HS-5 (cell line): ENCODE measurements at places on chromosomes 4 and X.

- DNase-seq, result no peak
Measured at GRCh38 chrX:68686097-68686977, 38.9 kb downstream of the STARD8 start.

DNA sequence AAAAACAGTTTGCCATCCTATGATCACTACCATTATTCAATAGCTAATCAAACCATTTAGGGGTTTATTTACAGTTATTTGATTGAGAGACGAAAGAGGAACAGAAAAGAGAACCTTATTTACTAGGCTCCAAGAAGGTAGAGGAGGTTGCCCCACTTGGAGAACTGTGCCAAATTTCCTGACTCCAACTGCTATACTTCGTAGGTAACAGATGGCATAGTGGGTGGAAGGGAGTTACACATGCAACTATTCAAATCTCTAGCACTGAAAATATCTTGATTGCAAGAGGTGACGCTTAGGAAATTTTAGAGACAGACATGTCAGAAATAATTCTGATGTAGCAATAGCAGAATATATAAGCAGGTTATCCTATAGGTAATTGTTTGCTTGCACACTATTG is 38.0 kb upstream of the TMPRSS11F start:
- DNase-seq, result no peak

DNA sequence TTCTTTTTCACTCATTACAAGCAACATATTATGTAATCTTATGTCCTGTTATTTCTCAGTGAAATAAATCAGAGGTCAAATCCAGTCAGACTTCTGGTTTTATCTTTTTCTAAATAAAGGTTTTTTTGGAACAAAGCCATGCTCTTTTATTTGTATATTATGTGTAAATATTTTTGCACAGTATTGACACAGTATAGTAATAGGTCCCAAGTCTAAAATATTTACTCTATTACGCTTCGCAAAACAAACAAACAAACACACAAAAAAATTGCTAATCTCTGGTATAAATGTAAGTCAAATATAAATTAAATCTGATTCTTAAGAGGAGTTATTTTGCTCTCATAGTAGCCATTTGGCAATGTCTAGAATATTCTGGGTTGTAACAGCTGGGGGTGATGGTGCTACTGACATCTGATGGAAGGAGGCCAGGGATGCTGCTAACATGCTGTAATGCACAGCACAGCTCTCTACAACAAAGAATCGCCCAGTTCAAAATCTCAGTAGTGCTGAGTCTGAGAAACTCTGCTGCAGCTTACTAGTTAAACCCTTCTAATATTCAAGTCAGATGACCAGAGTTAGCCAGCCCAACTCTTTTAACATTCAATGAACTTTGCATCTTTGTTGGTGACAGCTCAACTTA is 602.1 kb downstream of the RAB28 start:
- DNase-seq, result no peak

DNA sequence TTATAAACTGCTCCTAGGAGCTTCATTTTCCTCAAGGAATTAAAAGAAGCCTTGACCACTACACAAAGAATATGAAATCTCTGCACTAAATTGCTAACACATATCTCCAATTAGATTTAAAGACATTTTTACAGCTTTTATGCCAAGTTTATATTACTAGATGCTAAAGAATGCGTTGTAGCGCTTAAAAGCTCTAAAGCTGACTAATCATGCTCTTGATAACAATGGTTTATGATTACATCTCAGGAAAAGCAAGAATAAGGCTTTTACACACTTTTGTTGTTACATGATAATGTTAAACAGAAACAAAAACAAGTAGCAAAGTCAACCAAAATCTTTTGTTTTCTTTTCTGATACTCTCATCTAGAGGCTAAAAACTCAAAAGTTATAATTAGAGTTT is 44.7 kb downstream of the SLC10A7 start:
- DNase-seq, result no peak

- no peak for DNase-seq
Measured at GRCh38 chr4:38242822-38243387, 282.7 kb downstream of the PTTG2 start.

DNA sequence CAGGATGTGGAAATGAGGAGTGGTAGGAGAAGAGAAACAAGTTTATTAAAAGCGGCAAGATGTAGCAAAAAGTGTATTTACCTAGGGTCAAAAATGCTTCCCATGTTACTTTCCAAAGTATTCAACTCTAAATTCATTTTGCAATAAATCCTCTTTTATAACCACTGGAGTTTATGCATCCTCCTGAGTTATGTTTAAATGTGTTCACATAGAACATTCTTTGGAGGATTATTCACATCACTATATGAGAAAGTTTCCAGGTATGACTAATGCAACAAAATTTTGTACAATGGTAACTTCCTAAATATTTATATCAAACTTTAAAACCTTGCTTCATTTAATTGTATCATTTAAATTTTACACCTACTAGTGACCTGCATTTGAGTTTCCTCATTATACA is 870.6 kb upstream of the SLIT2 start:
- DNase-seq, result peak; percentile 71

DNA sequence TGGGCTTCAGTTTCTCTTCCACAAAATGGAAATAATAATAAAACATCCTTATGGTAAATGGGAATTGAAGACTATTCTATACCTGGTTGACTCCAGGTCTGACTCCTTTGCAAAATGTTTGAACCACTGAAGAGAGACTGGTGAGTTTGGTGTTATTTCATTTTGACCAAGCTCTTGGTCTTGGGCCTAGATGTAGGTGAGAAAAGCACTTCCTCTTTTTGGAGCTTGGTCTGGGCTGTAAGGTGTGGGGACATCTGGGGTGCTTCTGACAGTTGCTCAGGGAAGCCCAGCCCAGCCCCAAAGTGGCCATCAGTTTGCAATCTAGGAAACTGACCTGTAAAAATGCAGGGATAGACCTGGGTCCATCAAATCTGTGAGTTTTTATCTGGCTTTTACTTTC is 26.8 kb upstream of the SOD3 start:
- no peak for DNase-seq

DNA sequence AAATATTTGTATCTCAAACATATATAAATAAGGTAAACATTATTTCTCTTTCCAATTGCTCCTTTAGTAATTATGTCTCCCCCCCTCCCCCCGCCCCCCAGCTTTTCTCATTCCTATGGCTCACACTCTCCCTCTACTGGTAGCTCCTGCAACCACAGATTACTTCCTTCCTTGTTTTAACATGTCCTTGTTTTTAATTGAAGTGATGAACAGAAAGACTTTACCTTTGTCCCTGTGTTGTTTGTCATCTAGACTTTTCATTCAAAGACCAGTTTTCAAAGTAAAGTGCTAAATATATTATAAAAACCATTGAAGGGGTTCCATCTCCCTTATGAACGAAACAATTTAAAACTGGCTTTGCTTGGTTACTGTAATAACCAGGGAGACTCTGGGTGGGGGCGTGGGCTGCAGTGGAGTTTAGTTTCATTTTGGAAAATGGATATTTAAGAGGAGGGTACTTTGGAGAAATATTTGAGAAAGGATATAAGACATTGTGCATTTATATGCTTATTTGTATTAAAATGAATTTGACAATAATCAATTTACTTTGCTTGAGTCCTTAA is 352.9 kb downstream of the RAPGEF2 start:
- DNase-seq, result no peak

DNA sequence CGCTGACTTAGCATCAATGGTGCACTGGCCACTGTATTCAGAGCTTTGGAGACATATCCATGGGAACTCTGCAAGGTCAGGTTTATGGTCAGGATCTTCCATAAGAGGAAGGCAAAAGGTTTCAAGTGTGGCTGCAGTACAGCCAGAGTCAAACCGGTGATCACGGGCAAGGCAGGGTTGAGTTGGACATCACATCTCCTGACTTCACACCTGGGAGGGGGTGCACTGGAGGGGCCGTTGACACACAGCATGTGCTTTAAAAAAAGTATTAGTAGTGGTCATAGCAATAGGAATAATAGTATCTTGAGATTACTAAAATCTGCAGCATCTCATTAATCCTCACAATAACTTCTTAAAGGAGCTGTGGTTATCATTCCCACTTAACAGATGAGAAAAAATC is 28.9 kb upstream of the MAN2B2 start:
- DNase-seq, result no peak

GRCh38 chr4:98627531-98628257 is 30.7 kb downstream of the TSPAN5 start:
- DNase-seq, result peak; percentile 54

GRCh38 chr4:52588097-52588496 is 71.0 kb downstream of the USP46 start:
- DNase-seq, result no peak

GRCh38 chr4:92516450-92516849 is 212.7 kb downstream of the GRID2 start:
- no peak for DNase-seq

GRCh38 chr4:166680796-166681195 is 553.5 kb downstream of the SPOCK3 start:
- no peak for DNase-seq

- no peak for DNase-seq
Measured at GRCh38 chr4:34250562-34250961, 1993.8 kb downstream of the ARAP2 start.

GRCh38 chr4:189912170-189912569 is 28.5 kb upstream of the FRG1 start:
- no peak for DNase-seq

DNA sequence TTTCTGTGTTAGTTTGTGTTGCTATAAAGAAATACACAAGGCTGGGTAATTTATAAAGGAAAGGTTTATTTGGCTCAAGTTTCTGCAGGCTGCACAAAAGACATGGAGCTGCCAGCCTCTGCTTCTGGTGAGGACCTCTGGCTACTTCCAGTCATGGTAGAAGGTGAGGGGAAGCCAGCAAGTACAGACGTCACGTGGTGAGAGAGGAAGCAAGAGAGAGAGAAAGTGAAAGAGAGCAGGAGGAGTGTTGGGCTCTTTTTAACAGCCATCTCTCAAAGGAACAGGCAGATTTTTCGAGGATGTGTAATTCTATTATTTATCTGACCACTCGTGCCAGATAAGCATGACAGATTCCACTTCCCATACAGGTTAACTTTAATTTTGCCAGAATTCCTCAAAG is 1199.1 kb downstream of the ADGRL3 start:
- peak; percentile 4 for DNase-seq

- peak; percentile 34 for DNase-seq
Measured at GRCh38 chrX:39427906-39428305, 626.6 kb downstream of the MID1IP1 start.

- no peak for DNase-seq
Measured at GRCh38 chrX:106484233-106484632, 127.5 kb upstream of the RADX start.

DNA sequence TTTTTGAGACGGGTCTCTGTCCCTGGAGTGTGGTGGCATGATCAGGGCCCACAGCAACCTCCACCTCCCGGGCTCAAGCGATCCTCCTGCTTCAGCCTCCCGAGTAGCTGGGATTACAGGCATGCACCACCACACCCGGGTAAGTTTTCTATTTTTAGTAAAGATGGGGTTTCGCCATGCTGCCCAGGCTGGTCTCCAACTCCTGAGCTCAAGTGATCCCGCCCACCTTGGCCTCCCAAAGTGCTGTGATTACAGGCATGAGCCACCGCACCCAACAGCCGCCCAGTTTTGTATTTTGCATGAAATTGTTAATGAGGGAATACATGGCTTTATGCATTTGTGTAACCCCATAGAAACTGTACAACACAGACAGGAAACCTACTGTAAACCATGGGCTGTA is 2.8 kb upstream of the ARHGAP4 start:
- DNase-seq, result no peak

DNA sequence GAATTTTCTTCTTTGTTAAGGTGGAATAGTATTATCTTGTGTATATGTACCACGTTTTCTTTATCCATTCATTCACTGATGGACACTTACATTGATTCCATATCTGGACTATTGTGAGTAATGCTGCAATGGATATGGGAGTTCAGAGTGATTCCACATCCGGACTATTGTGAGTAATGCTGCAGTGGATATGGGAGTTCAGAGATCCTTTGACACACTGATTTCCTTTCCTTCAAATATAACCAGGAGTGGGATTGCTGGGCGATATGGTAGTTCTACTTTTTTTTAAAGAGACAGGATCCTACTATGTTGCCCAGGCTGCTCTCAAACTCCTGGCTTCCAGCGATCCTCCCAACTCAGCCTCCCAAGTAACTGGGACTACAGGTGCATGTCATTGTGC is 12.1 kb downstream of the TMEM156 start:
- no peak for DNase-seq

GRCh38 chr4:80295336-80295735 is 28.9 kb downstream of the FGF5 start:
- DNase-seq, result no peak

DNA sequence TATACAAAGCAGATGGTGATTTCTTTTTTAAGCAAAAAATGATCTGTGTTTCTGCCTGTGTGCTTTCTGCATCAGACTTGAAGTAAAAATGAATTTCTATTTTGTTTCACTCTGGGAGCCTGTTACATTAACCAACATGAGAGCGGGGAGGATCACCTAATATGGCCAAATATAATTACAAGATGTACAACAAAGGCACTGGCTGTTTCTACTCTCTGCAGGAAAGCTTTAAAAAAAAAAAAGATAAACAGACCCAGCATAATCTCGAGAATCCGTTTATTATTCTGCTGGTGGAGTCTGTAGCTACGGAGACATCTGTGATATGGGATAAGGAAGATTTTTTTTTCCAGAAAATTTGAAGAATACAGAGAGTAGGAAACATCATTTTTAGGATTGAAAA is 103.6 kb downstream of the COMMD8 start:
- no peak for DNase-seq

DNA sequence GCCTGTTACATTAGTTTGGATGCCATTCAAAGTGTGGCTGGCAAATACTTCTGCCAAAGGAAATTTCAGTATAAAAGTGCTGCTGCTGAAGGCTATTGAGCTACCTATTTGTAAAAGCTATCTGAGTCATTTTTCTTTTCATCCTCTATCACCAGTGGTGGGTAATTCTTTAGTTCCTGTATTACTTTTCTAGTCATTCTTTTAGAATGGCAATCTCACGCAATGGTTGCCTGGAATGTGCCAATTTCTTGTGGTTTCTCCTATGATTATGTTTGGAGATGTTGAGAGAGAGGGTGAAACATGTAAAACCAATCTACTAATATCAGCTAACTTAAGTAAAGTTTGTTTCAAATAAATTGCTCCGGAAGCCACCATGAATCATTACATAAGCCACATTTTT is 685.0 kb downstream of the RAPGEF2 start:
- DNase-seq, result peak; percentile 68
